Stimulated activated CD4-positive, alpha-beta T cell treated with anti-CD3 and anti-CD28 coated beads, Interleukin-1b, Interleukin-23, amount 100 ng/mL, for 24 hours (primary cell): ENCODE measurements at places on chromosomes 2 and 18.

DNA sequence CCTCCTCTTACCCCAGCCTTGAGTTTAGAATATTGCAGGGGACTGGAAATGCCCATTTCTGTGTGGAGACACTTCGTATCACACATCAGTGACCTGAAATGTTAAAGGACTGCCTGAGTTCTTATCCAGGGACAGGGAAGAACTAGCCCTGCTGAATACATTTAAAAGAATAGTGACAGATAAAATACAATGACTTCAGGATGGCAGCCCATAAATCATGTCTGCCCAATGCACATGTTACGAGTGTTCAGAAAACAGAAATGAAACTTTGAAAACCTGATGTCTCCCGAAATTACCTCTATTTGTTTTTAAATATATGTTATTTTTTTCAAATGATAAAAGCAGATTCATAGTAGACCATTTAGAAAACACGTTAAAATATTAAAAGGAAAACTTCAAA lies 22.3 kb upstream of the RAB12 start:
- DNase-seq, result no peak

- no peak for DNase-seq
These were observed 47.8 kb upstream of the RNF103 start for GRCh38 chr2:86671337-86671981.

- DNase-seq, result no peak
These were observed 102.4 kb downstream of the CABLES1 start for GRCh38 chr18:23237524-23238151.

DNA sequence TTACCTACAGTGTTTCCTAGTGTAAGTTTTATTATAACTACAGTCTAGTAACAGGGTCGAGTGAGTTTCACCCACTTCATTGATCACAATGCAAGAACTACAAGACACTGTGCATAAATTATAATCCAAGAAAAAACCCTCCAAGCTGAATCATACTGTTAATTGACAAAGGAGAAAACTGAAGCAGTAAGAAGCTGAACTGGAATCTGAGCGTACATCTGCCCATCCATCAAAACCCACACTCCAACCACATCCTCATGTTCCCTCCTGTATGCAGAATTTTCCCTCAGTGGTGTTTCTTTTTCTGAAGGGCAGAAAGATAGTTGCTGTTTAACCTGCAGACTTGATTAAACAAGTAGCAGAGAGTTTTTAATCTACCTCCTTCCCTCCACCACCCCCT lies 49.5 kb upstream of the KIDINS220 start:
- DNase-seq, result no peak

DNA sequence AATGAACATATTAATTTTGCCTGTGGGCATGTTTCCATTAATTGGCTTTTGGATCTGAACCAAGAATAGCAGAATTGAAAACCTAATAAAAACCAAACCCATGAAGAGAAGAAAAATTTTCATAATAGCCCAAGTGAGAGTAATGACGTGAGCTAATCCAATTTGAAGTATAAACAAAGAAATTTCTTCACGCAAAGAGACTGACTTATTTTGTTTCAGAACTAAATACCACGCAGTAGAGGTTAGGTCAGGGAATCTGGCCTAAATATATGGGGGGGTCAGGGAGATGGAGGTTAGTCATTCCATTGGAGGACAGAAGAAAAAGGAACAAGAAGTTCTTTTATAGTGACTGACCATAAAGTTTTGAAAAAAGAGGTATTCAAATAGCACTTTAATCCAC lies 94.1 kb upstream of the CYP1B1 start:
- DNase-seq, result no peak

- no peak for DNase-seq
These were observed 50.4 kb upstream of the CTLA4 start for GRCh38 chr2:203817147-203817546.

DNA sequence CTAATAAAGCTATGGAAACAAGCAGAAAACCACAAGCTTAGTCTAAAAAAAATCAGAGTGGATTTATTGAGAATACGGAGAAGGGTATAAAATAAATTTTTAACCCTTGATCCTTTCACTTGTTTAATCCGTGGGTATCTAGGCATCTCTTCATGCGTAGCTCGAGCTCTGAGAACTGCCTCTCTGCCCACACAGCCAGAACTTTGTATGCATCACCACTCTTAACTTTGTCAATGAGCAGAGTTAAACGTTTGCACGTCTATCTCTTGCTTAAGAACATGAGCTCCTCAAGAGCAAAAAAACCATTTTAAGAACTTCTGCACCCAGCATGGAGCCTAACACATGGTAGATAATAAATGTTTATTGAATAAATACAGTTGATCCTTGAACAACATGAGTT lies 26.9 kb upstream of the TANK start:
- no peak for DNase-seq

GRCh38 chr2:121665504-121665903 lies 16.2 kb upstream of the CLASP1 start:
- DNase-seq, result no peak

GRCh38 chr2:167013227-167013626 lies 124.9 kb downstream of the XIRP2 start:
- no peak for DNase-seq

- DNase-seq, result no peak
These were observed 46.1 kb upstream of the GRHL1 start for GRCh38 chr2:9905413-9905812.

GRCh38 chr2:216827073-216827720 lies 32.7 kb downstream of the TNP1 start:
- no peak for DNase-seq

DNA sequence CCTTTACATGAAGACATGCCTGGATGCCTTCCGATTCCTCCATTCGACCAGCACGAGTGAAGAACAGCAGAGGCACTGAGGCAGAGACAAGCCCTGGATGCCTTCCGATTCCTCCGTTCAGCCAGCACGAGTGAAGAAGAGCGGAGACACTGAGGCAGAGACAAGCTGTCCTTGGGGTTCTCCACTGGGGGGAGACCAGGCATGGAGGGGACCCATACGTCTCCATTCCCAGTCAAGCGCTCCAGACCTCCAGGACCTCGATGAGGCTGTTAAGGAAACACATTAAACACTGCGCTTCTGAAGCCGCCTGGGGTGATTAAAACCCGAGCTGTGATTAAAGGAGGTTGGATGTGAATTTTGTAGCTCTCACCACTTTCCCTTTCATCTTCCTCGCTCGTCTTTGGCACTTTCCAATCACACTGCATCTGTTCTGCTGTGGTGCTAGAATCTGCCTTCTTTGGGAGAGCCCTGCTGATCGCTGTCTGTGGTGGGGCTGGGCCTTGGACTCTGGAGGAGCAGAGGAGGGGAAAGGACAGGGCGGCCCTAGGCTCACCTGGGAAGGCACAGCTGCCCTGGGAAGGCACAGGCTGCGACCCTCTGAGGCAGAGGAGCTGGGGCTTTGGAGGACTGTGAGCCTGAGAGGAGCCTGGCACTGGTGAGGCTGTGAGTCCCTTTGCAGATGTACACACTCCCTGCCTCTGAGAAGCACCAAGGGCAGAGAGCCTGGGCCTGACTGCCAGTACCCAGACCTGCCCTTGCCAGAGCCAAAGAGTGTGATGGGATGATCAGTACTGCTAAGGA lies 463.1 kb upstream of the HS6ST1 start:
- DNase-seq, result no peak

DNA sequence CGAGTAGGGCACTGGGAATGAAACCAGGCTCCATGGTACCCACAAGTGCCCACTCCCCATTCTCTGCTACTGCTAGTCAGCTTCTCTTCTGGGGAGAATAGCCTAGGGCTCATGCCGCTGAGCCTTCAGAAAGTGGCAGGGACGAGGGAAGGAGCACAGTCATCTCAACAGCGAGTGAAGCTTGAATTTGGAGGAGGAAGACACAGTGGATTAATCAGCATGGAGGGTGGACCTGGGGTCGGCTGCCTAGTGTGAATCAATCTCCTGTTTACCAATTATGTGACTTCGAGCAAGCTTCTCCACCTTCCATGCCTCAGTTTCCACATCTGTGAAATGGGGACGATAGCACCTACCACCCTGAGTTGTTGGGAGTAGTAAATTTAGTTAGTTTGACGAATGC lies 157.0 kb downstream of the SEPTIN10 start:
- DNase-seq, result no peak

DNA sequence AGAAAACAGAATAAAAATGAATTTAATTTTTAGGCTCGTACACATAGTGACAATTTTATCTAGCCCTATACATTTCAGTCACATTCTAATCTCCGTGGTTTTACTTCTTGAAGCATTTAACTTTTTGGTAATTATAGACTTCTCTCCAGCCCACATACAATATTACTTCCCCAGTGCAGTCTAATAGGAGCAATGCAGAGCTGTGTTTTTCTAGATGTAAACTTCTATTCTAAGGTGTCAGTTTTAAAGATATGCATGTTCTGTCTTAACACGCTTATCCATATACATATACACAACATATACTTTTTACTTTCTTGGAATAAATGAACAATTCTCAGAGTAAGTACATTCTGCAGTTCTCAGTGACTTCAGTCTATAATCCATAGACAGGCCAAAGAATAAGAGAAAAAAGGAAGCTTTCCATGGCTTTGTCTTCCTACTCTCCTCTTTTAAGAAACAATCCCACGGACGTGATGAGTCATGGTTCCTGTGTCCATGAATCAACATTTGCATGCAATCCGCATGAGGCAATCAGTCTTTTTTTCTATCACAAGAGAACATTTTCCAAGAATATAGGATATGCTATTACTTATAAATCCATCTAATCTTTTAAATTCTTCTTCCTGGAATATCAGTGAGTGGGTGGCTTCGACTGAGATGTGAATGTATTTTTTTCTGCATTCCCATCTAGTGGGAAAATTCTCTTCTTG lies 42.8 kb downstream of the CCDC102B start:
- DNase-seq, result no peak

DNA sequence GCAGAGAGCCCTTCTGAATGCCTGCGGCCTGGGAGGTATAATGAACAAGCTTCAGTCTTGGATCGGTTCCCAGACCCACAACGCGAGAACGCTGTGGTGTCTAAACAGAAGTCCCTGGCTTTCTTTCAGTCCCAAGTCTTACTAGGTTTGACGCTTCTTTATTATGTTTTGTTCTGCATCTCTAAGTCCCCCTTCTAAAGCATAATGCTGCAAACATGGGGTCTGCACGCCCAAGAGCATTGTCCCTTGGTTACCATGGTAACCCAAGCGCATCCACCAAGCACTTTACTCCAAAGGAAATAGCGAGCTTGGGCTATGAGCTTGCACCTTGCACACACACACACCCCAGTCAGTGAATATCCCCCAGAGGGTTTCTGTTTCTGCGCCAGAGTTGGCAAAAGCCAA lies 193.7 kb downstream of the INO80D start:
- DNase-seq, result no peak

GRCh38 chr2:201855356-201855755 lies 49.0 kb downstream of the CDK15 start:
- DNase-seq, result no peak
